ENCODE measurements at places on chromosomes 13 and 19.

DNA sequence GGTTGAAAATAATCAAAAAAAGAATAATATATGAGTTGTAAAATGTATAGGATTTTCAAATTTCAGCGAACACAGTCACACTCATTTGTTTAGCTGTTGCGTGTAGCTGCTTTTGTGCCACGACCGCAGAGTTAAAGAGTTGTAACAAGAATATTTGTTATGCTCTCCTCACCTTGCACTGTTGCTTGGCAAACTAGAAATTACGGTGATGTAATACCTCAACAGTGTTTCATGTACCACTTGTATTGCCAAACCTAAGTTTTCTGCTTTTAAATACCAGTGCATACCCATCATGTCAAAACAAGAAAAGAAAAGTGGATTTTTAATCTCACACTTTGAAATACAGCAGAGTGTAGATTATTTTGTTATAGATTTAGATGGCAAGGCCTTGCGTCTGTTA, 201.1 kb downstream of the NBEA start:
- no peak for DNase-seq

DNA sequence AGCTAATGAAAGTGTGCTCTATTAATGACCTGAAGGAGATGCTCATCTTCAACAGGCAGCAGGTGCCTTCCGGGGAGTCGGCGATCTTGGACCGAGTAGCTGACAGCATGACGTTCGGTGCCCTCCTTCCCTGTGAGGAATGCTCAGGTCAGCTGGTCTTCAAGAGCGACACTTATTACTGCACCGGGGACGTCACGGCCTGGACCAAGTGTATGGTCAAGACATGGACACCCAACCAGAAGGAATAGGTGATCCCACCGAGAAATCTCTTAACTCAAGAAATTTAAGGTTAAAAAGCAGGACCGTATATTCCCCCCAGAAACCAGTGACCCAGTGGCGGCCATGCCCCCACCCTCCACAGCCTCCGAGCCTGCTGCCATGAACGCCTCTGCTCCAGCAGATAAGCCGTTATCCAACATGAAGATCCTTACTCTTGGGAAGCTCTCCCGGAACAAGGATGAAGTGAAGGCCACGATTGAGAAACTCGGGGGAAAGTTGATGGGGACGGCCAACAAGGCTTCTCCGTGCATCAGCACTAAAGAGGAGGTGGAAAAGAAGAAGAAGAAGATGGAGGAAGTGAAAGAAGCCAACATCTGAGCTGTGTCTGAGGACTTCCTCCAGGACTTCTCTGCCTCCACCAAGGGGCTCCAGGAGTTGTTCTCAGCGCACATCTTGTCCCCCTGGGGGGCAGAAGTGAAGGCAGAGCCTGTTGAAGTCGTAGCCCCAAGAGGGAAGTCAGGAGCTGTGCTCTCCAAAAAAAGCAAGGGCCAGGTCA, 22.8 kb upstream of the ANKRD10 start:
- DNase-seq, result no peak

DNA sequence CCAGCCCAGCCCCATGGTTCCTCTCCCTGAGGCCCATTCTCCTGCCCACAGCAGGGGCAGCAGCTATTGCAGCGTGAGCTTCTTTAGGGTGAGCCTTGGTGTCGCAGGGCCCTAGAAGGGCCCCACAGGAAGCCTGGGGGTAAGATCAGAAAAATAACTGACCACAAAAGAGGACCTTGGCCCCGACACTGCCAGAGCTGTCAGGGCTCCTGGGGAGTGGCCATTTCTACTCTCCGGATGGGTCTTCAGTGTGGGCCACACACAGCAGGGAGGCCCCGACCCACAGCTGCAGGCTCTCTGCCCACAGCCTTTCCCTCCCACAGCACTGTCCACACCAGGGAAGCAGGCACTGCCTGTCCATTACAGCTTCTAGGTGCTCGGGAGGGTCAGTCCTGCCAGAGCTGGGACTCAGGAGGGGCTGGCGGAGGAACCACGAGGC, 3.5 kb upstream of the SIGLEC8 start:
- DNase-seq, result no peak

DNA sequence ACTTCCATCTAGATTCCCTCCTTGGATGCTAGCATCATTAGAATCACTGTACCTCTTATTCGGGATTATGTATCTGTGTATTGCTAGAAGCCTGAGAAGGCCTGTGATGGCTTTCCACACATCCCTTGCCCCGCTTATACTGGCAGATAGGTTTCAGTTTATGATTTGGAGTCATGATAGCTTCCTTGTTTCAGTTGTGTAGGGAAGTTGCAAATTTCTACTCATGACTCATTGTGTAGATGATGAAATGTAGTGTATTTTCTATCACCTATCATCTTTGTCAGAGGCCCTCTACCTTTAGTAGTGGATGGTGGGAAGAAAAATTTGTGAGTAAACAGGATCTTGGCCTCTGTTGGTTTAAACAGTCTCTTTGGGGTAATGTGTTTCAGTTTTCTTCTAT, 165.2 kb downstream of the GGACT start:
- DNase-seq, result no peak

DNA sequence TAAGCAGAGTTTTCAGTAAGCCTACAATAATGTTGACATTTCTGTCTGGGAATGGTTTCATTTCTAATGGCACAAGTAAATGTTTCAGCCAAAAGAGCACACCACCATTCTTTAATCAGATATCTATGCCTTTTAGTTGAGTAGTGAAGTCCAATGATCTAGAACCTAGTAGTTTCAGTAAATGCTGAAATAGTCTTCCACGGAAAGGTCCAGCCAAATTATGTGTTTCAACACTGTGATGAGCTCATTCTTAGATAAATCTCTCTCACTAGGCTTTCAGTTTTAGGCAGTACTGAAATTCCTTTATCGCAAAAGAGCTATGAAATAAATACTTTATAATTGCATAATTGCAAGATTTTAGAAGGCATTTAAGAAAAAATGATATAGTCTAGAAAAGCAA, 816.8 kb upstream of the PCDH9 start:
- DNase-seq, result no peak
